ENCODE measurements at places on chromosomes 1 and 21.
A peak's percentile ranks its signal among the peaks of the same experiment; 100 is the strongest.

DNA sequence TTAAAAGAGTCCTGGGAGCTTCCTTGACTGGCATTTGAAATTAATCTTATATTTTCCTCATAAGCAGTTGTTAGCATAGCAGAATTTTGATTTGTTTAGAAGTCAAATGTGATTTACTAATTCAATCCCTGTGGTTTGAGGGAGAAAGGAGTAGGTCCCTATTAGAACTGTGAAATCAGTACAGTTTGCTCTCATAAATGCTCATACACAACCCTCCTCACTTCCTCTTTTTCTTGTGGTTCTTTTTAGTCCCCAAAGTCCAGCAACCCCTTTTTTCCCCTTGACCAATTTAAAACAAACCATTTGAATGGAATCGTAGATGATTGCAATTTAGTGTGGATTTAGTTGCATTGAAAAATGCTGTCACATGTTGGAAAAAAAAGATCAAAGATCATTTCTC is 9.2 kb upstream of the IFI44 start:
- DNase-seq, result no peak

DNA sequence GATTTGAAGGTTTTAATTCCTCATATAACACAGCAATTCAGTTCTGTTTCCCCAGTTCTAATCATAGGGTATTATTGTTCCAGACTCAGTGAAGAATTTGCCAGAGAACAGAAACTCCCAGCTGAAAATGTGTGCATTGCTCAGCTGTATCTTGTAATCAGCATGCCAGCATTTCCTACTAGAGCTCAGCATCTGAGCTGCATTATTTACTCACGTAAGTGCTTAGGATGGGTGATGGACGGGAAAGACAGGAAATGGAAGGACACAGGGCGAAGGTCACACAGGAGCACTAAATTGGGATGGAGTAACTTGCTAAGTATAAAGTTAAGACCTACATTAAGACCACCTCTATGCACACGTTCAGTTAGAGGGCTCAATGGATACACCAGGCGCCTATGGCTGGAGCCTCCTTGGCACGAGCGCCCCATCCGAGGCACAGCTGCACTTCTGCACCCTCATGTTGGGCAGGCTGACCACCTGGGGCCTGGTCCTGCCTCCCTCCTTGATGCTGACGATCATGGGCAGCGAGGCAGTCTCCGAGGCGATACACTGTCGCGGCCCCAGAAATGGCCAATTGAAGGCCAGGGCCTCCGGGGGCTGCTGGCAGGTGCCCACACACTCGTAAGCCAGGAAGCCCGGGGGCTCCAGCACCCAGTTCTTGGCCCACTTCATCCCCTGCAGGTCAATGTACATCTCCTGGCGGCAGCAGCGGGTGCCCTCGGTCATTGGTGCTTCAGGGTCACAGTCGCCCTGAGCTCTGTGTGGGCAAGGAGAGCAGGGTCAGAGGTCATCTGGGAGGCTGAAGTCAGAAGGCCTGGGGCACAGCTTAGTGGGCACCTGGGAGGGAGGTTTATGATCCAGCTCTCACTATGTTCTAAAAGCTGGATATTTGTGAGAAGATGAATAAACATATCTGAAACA is 3.7 kb downstream of the LEFTY2 start:
- DNase-seq, result no peak

DNA sequence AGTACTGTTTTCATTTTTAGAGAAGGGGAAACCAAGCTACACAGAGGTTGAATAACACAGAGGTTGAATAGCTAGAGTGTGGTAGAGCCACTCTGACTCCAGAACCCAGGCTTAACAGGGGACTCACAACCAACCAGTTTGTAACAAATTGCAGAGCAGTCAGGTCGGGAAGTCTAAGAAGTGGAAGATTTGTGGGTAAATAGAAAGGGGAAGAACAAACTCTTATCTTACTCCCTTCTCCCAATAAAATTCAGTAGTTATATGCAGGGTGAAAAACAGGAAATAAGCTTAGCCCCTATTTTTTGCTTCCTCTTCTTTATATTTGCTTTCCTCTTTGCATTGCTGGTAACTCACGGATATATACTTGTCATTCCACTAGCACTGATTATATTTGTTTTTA is 23.2 kb downstream of the CDC42 start:
- no peak for DNase-seq

DNA sequence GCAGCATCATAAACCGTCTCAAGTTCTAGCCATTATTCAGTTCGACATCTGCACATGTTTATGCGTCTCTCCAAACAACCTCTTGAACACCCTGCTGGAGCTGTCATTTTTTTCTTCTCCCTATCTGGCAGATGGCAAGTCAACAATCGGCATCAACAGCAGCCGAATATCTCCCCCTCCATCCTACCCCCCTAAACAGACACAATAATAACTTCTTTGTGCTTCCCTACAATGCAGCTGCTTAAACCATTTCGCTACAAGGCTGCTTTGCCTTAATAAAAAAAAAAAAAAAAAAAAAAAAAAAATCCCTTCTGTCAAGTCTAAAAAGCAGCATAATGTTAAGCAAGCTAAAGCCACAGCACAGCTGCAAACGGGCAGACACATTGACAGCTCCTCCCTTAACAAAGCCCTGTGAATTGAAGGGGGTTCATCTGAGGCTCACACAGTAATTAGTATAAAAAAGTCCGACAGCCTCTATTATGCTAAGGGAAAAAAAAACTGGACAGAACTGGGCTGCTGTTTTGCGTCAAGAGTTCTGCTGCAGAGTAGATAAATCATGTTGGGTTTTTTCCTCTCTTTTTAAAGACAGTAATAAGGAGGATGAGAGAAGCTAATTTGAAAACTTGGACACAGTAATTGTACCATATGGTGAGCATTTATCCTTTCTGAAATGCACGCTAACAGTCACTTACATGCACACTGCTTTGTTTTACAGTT is 136.4 kb downstream of the AKT3 start:
- peak; percentile 98 for DNase-seq

DNA sequence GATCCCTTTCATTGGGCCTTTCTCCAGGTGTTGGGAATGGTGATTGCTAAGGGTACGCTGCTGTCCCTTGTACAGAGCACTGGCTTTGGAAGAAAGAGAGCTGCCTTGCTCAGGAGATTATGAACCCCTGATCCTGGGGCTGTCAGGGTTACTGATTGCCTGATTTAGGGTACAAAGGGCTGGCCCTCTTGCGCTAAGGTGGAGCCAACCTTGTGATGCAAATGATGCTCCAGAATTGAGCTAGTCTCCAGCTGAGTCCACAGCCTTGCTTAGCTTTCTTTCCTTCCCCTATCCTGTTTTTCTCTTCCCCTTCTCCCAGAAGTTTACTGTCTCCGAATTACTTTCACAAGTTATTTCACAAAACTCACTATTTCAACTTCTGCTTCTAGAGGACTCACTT is 334.7 kb downstream of the AMY1C start:
- DNase-seq, result no peak

- no peak for DNase-seq
These were observed 19.0 kb upstream of the RGS2 start for GRCh38 chr1:192789871-192790270.

- no peak for DNase-seq
These were observed 104.1 kb downstream of the SEC16B start for GRCh38 chr1:177865807-177866206.

GRCh38 chr21:33289199-33289819 is 23.1 kb downstream of the IL10RB start:
- DNase-seq, result no peak

DNA sequence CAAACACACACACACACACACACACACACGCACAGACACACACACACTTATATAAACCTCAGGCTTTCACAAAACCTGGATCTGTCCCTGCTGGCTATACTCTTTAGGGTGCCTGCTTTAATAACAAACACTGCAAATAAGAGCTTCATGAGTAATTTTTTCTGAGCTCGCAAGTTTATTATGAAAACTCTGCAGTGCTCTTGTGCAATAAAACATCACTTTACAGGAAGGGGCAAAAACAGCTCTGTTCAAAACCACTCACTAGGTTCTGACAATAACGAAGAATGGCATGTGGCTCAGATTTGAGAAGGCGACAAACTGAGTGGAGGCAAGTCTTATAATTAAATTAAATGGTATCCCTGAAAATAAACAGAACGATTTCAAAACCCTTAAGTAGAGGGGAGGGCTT is 42.6 kb upstream of the CTPS1 start:
- no peak for DNase-seq

DNA sequence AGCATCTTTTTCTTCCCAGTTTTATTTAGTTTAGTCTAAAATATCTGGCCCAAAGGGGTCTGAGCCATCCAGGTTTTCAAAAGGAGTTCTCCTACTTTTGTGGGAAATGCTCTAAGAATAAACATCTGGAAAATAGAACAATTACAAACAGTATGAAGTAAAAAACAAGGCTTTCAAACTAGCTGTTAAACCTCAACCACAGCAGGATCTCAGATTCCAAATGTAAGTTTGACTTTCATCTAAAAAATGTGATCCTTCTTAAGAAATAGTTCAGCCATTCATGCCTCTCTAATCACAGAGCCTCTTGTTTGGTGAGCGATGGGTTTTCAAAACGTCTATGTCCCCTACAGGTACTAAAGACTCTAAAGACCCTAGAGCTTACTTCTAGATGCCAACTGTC is 413.5 kb downstream of the DUSP10 start:
- peak; percentile 36 for DNase-seq

DNA sequence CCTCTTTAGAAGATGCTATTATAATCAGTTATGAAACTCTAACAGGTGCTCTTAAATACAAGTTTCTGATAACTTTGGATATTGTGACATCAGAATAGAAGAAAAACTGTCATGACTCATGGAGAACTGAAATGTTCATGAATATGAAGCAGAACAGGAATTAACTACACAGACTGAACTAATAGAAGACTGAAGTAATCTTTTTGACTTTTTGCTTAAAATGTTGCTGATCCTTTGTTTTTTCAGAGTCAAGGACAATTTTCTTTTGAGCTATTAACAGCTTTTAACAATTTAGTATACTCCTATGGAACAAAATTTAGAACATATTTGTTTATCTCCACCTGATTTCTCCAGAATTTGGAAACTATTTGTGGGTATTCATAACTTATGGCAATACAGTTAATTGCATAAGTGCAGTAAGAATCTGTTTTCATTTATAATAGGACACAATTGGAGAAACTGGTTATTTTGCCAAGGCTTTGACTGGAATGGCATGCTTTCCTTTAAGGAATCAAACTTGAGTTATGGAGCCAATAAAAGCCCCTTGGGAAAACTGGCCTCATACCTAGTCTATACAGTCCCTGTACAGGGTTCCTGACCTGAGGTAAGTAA is 18.7 kb upstream of the PLA2G5 start:
- no peak for DNase-seq

- no peak for DNase-seq
These were observed 105.4 kb downstream of the PTPN14 start for GRCh38 chr1:214445831-214446614.

- no peak for DNase-seq
These were observed 11.2 kb downstream of the TAF12 start for GRCh38 chr1:28631713-28632112.

- no peak for DNase-seq
These were observed 45.4 kb upstream of the POFUT2 start for GRCh38 chr21:45332981-45333582.

DNA sequence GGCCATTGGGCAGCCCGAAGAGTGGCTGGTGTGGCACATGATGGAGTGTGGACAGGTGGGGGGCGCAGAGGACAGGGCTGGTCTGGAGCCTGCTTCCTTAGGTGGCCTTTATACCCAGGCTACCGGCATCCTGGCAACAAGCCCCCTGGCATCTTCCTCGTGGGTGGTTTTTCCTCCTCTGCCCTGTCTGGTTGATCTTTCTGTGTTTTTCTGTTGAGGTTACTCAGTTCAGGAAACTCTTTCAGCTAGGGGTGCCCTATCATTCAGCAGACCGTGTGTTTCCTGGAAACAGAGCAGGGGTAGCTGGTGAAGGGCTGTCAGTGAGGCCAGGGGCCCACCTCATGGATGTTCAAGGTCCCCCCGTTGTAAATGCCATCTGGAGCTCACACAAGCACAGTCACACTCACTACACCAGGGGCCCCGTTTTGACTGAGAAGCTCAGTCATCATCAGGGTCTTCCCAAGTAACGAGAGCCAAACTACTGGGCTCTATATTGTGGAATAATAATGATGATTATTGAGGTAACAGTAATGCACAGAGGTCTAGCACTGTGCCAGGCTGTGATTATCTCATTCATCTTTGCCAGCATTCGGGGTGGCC is at the start of gene KRTAP12-4:
Gene KRTAP12-4 (minus strand): TSS at position 84 of the 600 bp plus-strand sequence. CDS start 45 bp downstream, at position 39.
- no peak for DNase-seq

- no peak for DNase-seq
These were observed 97.3 kb downstream of the SUSD4 start for GRCh38 chr1:223266632-223267172.

DNA sequence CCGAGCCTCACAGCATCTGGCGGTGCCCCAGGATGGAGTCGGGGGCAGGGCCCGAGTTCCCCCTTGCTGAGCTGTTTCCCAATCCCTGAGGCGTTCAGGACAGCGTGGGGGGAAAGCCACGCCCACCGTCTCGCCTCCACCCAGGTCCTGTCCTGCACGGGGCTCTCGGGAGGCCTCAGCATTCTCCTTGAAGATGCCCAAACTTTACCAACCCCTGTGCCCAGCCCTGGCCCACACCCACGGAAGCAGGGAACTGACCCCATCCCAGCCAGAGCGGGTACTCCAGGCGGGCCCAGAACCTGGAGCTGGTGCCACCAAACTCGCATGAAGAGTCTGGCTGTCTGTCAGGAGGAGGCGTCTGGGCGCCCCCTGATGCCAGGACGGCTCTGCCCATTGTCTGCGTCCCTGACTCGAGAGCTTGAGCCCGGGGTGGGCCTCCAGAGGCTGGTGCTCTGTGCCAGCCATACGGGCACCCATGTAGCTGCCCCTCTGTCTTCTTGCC is 35.3 kb upstream of the POFUT2 start:
- DNase-seq, result no peak

GRCh38 chr1:168696125-168696760 is 32.8 kb downstream of the DPT start:
- DNase-seq, result no peak

DNA sequence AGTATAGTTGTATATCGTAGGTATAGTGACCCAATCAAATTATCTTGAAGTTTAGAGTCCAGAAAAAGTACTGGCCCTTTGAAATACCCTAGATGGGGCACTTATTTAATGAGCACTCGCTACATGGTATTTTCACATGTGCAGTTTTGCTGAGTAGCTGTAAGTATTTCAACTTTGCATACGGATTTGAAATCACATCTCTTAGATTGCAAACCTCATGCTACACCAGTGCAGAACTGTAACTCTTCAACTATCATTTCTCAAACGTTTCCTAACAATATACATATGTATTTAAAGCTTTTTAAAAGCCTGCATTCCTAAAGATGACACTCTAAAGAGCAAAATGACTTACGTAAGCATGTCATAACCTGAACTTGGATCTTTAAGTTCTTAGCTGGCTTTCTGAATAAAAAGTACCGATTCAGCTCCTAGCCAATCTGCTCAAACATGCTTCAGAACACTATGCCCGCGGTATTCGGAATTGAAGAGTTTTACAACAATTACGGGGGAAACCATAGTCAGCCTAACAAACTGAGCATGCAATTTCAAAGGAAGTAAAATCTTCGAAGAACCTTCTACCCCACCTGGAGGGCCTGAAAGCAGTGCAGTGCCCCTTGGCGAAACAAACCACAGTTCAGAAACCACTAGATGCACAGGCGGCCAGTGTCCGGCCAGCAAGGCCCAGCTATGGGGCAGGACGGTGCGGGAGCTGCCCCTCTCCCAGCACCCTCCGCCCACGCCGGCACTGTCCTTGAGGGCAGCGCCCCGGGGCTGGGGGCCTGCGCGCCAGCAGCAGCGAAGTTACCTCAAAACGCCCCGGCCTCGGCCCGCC is 863 bp downstream of the FH start:
- DNase-seq, result no peak

Measured in NCI-H1417 treated with DMSO at 0.1 percent for 48 hours (cell line).